Gastrocnemius medialis (tissue), 4 donors: ENCODE measurements at places on chromosomes 2 and 18.

- DNase-seq: no peak
These were observed 39.6 kb upstream of the PDK1 start for GRCh38 chr2:172516299-172516698.

DNA sequence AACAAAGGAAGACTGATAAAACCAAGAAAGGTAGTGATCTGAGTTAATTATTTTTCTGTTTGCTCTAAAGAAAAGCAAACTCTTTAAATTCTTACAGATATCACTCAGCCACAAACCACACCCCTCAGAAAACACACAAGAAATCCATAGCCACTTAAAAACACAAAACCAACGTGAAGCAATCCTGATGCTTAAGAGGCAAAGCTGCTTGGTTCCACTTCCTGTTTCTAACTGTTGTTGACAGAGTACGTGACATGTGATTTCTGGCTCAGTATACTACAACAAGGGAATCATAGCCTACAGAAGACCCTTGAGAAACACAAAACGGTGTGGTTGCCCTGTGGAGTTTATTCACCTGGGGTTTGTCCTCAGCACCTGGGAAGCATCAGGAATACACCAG is 240.9 kb upstream of the APCDD1 start:
- no peak for DNase-seq

- DNase-seq: no peak
These were observed 84.7 kb downstream of the GLI2 start for GRCh38 chr2:120820263-120820952.

DNA sequence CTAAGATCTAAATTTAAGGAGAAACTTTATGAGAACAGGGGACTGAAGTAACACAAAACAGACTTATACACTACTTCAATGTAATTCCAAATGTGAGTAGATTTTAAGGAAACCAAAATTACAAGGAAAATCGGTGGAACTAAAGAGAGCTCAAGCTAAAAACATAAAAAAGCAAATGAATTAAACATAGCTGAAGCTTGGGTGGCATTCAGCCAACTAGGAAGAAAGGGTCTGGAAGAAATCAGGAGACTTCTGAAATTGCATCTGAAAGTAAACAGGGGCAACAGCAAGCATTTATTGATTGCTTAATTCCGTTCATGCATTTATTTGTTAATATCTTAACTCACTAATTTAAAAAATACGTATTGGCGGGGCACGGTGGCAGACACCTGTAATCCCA is 727.3 kb upstream of the PKDCC start:
- DNase-seq: no peak

DNA sequence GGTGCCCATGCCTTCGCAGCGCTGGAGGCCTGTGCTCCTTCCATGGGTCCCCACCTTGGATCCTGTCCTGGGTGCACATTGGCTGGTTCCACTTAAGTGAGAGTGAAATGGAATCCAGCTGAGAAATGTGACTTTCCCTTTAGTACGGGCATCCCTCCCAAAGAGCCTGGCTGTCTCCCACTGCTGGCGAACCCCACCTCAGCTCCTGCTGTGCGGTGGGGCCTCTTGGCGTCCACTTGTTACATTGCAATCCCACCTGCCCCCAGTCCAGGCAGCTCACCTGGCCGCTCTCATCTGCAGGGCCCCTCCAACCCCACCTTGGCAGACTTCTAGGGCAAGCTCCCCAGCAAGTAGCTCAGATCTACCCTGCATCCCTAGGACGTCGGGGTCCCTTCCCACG is 35.5 kb upstream of the GNAL start:
- DNase-seq: no peak
